ENCODE measurements at places on chromosomes 5 and 9.

- DNase-seq: peak; percentile 16
Observed at GRCh38 chr9:128550770-128551656, 1.4 kb upstream of the SPTAN1 start.

GRCh38 chr9:92138157-92138959 lies 23.1 kb upstream of the SPTLC1 start:
- DNase-seq: peak; percentile 87

GRCh38 chr5:133829786-133830185 lies 138.6 kb downstream of the C5orf15 start:
- DNase-seq: no peak

GRCh38 chr5:149794487-149794971 lies 64.4 kb downstream of the PPARGC1B start:
- no peak for DNase-seq

DNA sequence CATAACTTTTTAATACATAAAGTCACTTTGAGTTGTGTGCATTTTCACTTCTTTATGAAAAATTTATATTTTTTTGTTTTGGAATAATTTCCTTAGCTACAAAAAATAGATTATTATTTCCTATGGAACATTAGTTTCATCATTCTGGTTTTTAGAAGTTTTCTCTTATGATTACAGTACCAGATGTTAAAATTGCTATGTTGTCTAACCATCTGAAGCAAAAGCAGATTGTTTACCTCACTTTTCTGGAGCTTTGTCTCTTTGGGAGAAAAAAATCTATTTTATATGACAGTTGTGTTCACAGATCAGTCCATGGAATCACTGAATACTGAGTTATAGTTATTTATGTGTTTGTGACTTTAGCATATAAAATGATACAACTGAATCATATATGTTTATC lies 708.9 kb upstream of the RIOK2 start:
- no peak for DNase-seq

GRCh38 chr9:16925426-16925825 lies 55.0 kb upstream of the BNC2 start:
- no peak for DNase-seq

GRCh38 chr5:75037106-75037505 lies 15.3 kb downstream of the GCNT4 start:
- peak; percentile 84 for DNase-seq

DNA sequence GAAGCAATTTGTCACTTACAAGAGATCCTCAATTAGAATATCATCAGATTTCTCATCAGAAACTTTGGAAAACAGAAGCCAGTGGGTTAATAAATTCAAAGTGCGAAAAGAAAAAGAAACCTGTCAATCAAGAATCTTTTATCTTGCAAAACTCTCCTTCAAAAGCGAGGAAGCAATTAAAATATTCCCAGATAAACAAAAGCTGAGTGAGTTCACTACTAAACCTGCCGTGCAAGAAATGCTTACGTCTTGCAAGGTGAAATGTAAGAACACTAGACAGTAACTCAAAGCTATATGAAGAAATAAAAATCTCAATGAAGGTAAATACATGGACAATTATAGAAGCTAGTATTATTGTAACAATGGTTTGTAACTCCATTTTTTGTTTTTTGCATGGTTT lies 62.8 kb upstream of the IL33 start:
- no peak for DNase-seq

- no peak for DNase-seq
Observed at GRCh38 chr9:27350382-27350976, 53.5 kb upstream of the EQTN start.

DNA sequence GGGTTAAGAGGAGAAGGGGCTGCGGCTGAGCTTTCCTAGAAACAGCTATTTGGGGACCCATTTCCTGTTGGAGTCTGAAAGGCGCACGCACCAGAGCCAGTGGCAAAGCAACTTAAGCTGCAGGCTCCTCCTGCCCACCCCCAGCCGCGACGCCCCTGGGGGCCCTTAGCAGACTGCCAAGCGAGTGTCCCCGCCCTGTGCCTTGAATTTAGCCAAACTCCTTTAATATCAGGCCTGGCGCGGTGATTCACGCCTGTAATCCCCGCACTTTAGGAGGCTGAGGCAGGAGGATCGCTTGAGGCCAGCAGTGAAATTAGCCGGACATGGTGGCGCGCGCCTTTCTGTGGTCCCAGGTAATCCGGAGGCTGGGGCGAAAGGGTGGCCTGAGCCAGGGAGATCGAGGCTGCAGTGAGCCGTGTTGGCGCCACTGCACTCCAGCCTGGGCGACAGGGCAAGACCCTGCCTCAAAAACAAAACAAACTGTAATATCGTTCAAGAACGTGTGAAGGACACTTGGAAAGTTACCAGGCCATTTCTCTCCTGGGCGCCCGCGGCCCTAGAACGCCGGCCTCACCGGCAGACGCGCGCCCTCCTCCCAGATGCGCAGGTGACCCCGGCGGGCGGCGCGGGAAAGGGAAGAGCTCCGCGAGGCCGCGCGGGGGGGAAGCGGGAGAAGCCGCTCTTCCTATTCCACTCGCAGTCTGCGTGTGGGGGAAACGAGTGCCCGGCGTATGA lies 1.0 kb upstream of the F2R start:
- peak; percentile 49 for DNase-seq

DNA sequence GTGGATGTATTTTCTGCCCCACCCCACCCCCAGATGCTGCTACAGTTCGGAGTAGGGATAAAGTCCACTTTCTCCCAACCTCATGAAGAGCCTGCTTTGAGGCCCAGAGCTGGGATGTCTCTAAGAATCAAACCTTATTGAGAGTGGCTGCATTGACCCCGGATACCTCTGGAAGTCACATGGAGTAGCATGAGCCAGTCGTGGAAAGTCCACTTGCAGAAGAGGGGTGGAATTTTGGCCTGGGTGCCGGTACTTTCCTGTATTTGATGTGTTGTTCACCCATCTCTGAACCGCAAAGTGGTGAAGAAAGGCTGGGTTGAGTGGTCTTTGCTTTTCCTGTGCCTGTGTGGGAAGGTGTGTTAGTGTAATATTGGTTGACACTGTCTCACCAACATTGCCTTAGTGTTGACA lies 3.7 kb downstream of the OTULIN start:
- no peak for DNase-seq

DNA sequence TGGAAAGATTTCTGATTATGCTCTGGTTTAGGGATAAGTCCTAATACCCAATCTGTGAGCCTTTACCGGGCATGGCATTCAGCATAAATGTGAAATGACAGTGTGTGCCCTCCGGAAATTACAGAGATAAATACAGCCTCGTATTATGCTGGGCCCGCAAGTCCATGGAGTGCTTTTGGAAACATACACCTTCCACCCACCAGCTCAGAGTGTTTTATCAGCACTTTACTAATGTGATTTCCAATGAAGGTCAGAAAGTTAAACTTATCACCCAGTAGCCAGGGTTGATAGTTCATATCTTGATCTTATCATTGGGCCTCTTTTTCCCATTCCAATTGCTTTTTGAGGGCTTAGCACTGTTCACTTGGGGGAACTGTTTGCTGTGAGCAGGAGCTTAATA lies 94.8 kb downstream of the SGCD start:
- no peak for DNase-seq

DNA sequence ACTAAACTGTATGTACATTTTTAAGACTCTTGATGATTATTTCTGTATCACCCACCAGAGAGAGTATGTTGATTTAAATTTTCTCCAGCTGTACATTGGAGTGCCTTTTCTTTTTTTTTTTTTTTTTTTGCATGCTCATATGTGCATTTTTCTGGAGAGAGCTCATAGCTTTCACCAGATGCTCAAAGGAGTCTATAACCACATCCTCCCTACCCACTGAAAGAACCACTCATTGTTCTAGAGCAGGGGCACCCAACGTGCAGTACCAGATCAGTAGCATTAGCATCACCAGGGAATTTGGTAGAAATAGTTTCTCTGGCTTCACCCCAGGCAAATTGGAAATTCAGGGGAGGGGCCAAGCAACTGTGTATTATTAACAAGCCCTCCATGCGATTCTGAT lies 53.9 kb upstream of the TMEM171 start:
- DNase-seq: no peak

DNA sequence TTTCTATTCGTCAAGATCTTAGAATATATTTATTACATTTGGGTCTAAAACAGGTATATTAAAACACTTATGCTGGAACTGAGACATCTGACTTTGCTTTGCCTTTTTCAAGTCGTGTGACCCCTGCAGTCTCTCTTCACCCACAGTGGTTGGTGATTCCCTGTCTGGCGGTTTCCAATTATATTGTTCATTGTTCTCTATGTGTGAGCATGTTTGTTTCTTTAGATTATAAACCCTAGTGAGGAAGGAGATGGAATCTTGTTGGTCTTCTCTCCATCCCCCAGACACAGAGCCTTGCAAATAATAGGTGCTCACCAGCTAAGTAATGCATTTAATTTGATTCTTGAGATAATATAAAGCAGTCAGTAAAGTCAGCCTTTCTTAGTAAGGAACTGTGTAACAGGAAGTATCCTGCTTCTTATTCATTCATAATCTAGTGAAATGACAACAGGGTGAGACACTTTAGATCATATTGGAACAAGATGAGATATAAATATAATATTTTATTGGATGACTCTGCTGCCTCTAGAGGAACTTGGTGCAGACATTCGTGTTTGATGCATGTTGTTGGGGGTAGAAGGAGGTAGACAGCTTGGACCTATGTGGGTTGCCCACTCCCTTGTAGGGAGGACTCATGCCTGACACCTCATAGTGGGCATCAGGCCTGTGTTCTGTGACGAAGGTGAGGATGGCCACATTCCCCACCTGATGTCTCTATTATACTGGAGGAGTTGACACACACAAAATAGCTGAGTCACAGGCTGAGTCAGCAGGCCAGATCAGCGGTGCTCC lies 88.1 kb downstream of the FGF1 start:
- no peak for DNase-seq

DNA sequence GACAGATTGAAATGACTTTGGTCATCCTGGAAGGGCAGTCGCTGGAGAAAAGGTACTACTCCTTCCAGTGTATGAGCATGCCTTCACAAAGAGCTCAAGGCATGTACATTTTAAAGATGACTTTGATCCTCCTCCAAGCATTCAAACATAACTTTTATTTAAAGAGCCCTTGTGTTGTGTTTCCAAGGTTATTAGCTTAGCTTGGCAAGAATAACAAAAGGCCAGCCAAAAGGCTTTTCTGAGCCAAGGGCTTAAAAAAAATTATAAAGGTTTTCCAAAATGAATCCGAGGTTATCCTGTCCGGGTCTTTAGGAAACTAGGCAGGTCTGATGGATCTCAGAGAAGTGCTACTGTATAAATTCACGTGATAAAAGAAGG lies 71.0 kb upstream of the PLPP6 start:
- no peak for DNase-seq

Data from hepatocyte (in vitro differentiated cells).